ENCODE measurements at places on chromosomes 7 and 10.

- DNase-seq, result no peak
Measured at GRCh38 chr10:30536578-30536977, 93.0 kb downstream of the LYZL2 start.

GRCh38 chr7:81937091-81937490 is 167.2 kb upstream of the HGF start:
- DNase-seq, result no peak

DNA sequence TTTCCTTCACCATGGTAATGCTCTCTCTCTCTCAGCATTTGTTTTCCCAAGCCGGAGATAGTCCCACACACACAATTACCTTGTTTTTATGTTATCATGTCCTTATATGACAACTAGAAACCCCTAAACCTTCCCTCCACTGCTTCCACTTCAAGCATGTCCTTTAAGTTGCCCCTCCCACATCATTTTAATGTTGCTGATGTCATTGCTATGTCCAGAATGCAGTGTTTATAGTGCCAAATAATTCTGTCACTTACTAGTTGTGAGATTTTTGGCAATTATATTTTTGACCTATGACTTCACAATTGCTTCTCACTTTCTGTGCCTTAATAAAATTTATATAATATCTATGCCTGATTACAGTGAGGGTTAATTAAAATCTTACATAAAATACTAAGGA is 645.9 kb downstream of the XPNPEP1 start:
- no peak for DNase-seq

DNA sequence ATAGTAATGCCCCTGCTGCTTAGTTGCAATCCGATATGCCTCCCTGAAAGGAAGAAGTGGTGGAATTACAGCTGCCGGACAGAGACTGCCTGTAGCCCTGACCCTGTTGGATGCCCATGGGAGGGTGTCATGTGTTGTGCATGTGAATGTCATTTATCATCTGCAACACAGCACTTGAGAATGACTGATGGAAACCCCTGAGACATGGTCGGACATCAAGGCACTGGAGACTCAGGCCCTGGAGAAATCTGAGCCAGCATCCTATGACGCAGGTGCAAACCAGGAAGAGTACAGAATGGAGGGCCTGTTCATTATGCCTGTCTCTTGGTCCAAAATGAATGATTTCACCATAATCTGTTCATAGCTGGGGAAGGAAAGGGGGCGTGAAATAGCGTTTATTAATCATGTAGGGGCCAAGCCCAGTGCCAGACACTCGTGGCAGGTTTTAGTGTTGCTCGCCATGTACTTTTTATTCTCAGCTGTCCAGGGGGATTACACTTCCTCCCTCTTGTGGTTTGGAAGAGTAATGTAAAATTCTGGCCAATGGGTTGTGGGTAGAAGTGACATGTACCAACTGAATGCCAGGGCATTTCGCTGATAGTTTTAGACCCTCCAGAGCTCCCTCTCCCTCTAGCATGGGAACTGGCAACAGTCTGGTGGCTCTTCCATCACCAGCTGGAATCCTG is 23.0 kb upstream of the LEP start:
- DNase-seq, result no peak

DNA sequence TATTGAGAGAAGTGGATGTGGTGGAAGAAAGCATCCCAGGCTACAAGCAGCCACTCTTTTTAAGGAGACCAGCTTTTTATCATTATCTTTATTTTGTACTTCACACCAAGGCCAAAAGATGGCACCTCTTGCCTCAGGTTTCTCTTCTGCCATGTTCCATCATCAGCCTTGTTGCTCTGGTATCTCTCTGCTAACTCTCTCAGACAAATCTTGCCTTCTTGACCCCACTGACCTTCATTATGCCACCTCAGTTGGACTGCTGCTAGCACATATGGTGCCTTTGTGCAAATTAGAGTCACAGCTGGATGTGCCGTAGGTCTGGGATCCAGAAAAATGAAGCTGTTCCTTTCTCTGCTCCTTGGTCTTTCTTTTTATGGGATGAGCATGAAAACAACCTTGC is 47.1 kb upstream of the DYNC1I1 start:
- no peak for DNase-seq

GRCh38 chr7:106848851-106849442 is 16.1 kb upstream of the PIK3CG start:
- DNase-seq, result no peak

DNA sequence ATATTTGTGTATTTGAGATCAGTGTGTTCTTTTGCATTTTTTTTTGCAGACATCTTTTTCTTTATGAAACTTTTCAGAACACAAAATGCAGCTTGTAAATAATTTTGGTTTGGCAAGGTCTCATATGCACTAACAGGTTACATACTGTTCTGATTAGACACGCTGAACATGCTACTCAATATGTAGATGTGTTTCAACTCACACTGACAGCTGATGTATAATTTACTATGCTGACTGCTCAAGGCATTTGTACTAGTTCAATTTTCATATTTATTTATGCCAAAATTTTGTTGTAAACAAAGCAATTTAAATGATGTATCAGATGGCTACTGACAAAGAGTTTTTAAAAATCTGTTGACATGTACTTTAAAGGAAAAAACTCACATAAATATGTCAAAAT is 123.8 kb downstream of the TFEC start:
- no peak for DNase-seq

- no peak for DNase-seq
Measured at GRCh38 chr7:26101361-26102151, 50.4 kb upstream of the NFE2L3 start.

DNA sequence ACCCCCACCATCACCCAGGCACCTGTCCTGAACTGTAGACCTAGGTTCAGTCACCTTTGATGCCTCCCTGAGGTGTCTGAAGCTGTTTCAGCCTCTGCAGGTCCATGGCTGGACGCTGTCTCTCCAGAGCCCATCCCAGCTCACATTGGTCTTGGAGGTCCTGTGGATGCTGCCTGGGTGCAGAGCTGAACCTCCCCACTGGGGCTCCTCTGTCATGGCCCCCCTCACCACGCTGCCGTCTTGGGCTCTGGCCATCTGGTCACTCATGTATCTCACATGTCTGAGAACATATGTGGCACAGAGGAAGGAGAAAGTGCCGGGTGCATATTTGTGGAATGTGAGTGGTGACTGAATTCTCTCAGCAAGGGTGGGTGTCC is 108.9 kb downstream of the NKX6-2 start:
- no peak for DNase-seq

DNA sequence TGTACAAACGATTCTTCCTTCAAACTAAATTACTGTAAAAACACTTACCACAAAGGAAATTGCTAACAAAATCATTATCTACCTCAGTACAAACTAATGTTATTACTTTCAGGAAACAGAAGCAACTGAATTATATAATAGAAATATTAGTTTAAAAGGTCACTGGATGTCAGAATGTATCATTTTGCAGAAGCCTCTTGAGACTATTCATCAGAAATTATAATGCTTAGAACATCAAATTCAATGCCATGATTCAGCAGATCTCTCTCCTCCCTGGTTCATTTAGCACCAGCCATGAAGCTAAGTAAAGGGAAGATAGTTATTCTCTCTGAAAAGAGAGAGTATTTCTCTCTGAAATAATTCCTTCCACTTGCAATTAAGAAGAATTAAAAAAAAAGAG is 223.3 kb downstream of the IMMP2L start:
- DNase-seq, result no peak

DNA sequence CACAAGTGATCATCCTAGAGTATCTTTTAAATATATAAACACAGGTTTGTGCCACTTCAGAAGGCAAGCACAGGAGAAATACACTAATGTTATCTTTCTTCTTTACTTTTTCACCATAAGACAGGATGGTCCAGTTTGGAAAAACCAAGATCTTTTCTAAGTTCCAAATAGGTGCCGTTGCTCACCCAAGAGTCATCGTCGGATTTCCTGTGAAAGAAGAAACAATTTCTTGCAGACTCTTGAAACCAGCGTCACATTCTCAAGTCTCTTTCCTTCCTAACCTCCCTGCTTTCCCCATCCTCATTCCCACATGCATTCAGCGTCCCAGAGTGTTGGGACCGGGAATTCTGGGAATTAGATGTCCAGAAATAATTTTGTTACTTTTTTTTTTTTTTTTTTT is 42.8 kb upstream of the GSDME start:
- DNase-seq, result no peak

- peak; percentile 53 for DNase-seq
Measured at GRCh38 chr10:88114368-88114767, 250.9 kb downstream of the PTEN start.

DNA sequence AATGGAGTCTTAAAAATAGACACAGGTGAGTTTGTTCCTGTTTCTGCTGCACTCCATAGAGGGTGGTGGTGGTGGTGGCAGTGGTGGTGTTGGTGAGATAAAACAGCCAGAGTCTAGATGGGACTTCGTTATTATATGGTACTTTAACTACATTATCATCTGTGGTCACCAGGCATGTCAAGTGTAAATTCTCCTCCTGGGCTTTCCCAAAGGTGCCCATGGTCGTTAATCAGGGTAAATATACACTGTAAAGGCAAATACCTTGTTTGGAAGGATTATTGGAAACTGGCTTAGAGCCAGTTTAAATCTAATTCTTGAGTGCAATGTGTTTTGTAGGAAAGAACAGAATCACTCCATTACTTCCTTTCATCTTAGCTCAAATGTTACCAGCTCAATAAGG is 21.5 kb upstream of the COMMD3 start:
- no peak for DNase-seq

GRCh38 chr10:92011560-92012214 is 88.1 kb downstream of the BTAF1 start:
- peak; percentile 48 for DNase-seq

DNA sequence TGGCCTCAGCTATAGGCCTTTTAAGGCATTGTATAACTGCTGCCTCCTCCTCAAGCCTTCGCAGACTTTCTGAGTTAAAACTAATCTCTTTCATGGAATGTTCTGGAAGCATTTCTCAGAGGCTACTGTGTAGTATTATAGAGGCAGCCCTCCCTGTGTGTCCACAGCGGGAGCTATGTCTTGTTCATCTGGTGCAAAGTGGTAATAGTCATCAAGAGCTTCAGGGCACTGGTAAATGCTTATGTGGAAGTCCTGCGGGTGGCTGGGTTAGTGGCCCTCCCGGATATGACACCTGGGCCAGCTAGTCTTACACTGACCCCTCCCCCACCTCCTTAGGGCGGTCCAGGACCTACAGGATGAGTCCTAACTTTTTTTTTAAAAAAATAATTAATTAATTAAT is 2.2 kb upstream of the ABHD11 start:
- DNase-seq, result no peak

- no peak for DNase-seq
Measured at GRCh38 chr10:100357059-100357858, 10.2 kb downstream of the SCD start.

DNA sequence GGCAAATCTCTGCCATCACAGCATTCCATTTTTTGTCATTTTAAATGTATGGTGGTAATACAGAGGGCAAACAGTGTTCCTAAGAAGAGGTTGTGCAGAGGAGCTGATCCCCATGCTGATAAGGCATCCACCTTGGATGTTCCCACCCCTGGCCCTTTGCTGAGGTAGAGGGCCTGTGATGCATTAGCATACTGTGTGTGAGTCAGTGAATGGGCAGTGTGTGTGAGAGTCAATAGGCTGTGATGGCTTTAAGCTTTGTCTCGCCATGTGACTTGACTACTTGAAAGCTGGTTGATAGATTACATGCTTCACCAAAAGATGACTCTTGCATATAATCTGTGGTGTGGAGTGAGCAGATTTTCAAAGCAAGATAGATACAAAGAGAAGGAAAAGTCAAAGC is 81.3 kb downstream of the INSYN2A start:
- no peak for DNase-seq

DNA sequence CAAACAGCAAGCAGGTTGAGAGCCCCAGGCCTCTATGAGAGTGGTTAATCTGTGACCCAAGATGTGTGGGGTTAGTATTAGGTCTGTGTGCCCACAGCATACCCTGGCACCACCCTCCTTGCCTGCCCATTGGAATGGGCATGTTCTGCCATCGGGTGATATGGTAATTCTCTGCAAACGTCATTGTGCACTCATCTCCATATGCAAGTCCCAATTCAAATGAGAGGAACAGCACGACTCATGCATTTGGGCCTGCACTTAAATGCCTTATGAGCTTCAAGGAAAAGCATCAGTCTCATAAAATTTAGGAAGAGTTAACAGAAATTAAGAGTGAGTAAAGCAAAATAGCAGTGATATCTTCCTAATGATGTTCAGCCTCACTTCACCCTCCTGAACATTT is 133.9 kb upstream of the FGFR2 start:
- DNase-seq, result no peak

DNA sequence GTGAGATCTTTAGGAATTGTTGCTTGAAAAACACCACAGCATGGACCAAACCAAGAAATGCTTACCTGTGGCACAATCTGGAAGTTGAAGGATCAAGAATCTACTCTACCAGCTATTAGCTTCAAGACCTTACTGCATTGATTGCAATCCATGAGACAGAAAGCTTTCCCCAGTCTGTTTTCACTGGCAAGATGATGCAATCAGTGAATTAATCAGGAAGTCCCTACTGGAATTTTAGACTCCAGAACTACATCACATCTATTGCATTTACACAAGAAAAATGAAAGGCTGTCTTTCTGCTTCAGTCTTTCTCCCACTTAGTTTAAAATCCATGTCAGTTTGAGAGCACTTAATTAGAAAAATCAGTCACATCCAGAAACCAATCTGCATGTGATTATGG is 191.7 kb downstream of the TFEC start:
- DNase-seq, result no peak

GRCh38 chr7:52669031-52669430 is 366.4 kb upstream of the POM121L12 start:
- DNase-seq, result no peak

GRCh38 chr10:51244748-51245490 is 170.6 kb downstream of the PRKG1 start:
- no peak for DNase-seq

DNA sequence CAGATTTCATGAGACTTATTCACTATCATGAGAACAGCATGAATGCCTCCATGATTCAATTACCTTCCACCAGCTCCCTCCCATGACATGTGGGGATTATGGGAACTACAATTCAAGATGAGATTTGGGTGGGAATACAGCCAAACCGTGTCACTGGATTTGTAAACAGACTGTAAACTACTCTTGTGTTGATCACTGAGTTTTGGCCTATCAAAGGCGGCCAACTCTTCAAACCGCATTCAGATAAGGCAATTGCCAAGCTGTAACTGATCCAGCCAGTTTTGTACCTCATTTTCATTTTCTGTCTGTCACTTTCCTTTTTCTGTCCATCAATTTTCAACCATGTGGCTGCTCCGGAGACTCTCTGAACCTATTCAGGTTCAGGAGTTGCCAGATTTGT is 27.2 kb upstream of the PAPSS2 start:
- no peak for DNase-seq

DNA sequence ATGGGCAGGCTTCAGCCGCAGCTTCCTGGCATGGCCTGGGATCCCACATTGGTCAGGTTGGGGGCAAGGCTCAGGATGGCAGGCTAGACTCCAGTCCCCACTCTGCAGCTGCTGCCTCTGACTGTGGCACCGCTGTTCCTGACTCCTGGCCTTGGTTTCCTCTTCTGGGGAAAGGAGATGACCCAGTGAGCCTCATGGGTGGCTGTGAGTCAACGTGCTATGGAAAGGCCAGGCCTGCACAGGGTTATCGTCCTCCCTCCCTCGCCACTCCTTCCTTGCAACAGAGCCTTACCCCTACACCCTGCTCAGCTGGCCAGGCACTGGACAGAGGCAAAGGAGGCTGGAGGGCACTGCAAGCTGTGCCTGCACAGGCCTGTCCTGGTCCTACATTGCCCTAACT is 36.1 kb upstream of the CHST15 start:
- DNase-seq, result no peak

GRCh38 chr7:134548877-134549276 is at the start of gene AKR1B15:
TSS of gene AKR1B15 (plus strand) at chr7:134549110. CDS start at chr7:134564620, 15,510 bp downstream.
- DNase-seq, result no peak
